Frontal cortex (tissue), 4 donors: ENCODE measurements at places on chromosomes 5 and 9. TPM values are rescaled to one million over a fixed set of nuclear protein-coding genes. Genes with fewer than 3 reads are reported as not detected.

DNA sequence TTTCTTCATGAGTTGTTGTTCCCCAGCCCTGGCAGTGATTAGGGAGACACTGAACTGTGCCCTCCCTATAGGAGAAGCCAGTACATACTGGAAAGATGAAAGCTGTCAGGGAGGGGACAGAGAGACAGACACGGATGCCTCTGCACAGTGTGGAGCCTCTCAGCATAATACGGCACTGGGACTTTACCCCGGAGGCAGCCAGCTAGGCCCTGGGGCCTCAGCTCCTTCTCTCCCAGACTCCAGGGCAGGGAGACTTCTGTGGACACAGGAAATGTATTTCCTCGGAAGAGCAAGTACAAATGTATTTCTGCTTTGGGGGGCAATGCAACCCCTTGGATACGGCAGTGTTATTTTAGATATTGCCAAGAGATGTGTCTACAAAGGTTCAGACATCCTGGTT is 62.0 kb downstream of the S1PR3 start:
- DNase-seq: no peak

GRCh38 chr5:141898448-141899049 is 20.3 kb upstream of the PCDH1 start:
- DNase-seq: no peak

DNA sequence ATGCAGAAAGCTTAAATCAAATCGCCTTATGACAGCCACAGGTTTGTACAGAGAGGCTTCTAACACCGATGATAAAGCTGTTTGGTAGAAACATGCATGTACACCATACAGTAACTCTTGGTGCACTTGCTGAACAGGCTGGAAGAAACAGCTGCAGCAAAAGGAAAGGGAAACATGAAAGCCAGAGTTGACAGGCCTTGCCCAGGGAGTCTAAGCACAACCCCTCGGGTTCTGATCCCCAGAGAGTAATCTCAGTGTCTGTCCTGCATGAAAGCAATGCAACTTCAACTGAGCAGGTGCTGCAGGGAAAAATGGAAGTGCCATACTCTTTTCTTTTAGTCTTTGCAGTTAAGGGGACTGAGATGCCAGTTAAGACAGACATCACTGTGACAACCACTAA is 419.9 kb downstream of the BNC2 start:
- no peak for DNase-seq

- no peak for DNase-seq
Measured at GRCh38 chr5:132445930-132446329, 44.6 kb downstream of the IRF1 start.

- no peak for DNase-seq
Measured at GRCh38 chr9:117718085-117718484, 13.9 kb downstream of the TLR4 start.

DNA sequence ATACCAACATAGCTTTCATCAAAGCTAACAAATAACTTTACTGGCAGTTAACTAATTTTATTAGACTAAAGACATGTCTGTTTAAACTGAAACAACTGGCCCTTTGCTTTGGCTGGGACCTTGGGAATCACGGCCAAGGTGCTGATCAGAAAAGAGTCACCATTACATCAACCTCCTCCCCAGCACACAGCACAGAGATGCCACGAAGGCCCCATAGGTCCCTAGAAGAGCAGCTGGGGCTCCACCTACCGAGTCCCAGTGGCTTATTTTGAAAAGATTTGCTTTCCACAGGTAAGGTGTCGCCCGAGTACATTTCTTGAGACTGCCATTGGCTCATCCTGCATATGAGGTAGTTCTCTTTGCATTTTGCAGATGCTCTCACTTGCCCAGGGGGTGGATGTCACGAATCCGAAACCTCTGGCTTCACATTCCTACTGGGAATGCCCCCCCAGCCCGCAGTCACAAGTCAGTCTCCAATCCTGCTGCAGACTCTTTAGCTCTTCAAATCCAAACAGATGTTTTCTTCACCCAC is 18.8 kb upstream of the HSD17B3 start:
- no peak for DNase-seq

GRCh38 chr5:116448450-116448849 is 126.2 kb downstream of the SEMA6A start:
- DNase-seq: no peak

CDKN2A gene
- total RNA-seq: under 0.01 TPM

ADAM19 gene
- total RNA-seq: 12.6 TPM

ARHGEF39 gene
- 0.41 TPM for total RNA-seq

EGFLAM gene
- 2.9 TPM for total RNA-seq
